ENCODE measurements at places on chromosomes 1 and 21.

- DNase-seq, result no peak
Observed at GRCh38 chr1:48808496-48808895, 31.8 kb upstream of the BEND5 start.

- no peak for DNase-seq
Observed at GRCh38 chr1:15172405-15173259, 19.1 kb downstream of the TMEM51 start.

- no peak for DNase-seq
Observed at GRCh38 chr1:160330119-160330518, 12.9 kb downstream of the COPA start.

- no peak for DNase-seq
Observed at GRCh38 chr1:38953433-38953860, 11.8 kb upstream of the RHBDL2 start.

GRCh38 chr1:90336552-90337324 lies 341.8 kb downstream of the ZNF326 start:
- no peak for DNase-seq

Measured in T-helper 2 cell treated with Interferon-gamma antibody and Interleukin-4, amounts not matched to agents 5 μg/mL and 100 μg/mL, for 36 hours (primary cell).